Activated CD8-positive, alpha-beta memory T cell treated with anti-CD3 and anti-CD28 coated beads for 1 hour (primary cell): ENCODE measurements at places on chromosomes 12 and 14.

DNA sequence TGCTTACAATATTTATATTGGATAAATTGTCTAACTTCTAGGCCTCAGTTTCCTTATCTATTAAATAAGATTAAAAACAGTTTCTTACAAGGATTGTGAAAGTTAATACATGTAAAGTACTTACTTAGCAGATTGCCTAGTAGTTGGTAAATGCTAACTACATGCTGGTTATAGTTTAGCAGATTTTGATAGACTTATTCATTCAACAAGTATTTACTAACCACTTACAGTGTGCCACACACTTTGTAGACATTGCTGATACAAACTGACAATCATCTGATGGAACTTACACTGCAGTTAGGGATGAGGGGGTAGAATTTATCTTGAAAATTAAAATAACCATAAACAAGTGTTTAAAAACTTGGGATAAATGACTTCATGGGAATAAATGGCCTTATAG is 50.4 kb downstream of the ARID2 start:
- no peak for DNase-seq

GRCh38 chr12:118356809-118357256 is 15.9 kb downstream of the TAOK3 start:
- DNase-seq, result no peak

- no peak for DNase-seq
Observed at GRCh38 chr14:70585231-70585630, 15.2 kb downstream of the MED6 start.

- no peak for DNase-seq
Observed at GRCh38 chr12:41512497-41512896, 324.4 kb downstream of the PDZRN4 start.

- no peak for DNase-seq
Observed at GRCh38 chr12:76158518-76159321, 74.2 kb upstream of the NAP1L1 start.

- DNase-seq, result no peak
Observed at GRCh38 chr14:55274146-55274545, 2.9 kb downstream of the FBXO34 start.

GRCh38 chr12:85920324-85920947 is 46.3 kb downstream of the NTS start:
- DNase-seq, result no peak

DNA sequence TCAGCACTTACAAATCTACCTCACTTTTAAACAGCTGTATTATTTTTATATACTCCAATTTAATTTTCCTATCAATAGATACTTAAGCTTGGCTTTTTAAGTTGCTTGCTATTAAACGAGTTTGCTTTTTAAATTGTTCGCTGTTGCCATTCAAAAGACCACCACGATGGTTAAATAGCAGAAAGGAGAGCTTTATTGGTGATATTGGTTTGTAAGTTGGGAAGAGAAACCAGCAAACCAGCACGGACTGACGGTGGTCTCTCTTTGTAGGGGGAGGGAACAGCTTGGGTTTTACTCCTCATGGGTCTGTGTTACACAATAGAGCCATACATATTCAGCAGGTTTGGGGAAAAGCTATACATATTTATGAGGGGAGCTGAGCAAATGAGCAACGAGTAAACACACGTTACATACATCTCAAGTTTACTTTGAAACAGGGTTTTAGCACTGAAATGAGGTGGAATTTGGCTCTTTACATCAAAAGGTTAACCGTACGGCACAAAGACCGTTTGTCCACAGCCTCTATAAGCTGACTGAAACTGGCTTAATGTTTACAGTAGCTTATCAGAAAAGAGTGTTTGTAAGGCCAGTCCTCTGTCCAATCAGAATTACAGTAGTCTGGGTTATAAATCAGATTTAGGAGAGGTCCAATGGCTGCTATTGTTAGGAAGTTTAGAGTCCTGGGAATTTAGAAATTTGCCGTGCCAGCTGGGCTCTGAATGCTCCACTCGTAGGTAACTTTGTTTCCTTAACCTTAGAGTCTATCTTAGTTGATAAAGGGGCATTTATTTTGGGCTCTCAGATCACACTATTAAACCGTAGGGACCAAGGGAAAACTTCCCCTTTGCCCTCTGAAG is 69.7 kb upstream of the DHRS4 start:
- no peak for DNase-seq

DNA sequence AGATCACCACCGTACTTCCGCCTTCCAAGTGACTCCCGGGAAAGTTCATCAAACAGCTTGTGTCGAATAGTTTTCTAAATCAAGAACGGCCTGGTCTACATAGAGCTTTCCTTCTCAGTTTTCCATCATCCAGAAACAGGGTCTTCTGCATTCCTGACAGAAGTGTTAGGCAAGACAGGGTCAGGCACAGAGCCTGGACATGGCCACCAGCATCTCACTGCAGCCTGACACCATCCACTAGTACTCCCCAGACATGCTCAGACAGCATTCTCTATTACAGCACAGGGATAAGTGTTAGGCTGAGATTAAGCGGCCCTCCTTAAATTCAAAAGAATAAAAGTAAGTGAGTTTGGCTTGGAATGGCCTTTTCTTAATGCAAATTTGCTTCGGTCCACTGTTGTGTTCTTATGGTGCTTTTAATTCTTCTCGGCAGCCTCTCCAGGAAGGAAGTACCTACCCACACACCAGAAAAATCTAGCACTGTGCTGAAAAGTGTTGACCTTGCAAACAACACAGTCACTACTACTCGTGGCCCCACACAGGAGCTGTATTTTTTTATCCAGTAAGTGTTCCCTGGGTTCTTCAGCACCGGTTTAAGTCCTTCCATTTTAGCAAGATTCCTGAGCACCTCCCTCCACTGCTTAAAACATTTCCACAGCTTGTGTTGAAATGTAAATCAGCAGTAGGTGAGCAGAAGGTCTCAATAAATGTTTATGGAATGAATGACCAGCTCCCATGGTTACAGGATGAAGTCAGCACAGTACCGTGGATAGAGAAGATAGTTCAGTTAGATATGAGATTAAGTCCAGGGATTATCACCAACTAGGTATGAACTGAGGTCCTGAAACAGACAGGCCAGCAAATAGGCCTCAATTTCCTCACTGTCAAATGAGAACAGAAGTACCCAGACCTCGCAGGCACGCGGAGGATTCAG is 44.1 kb downstream of the SETD3 start:
- no peak for DNase-seq

GRCh38 chr12:65335021-65335714 is 56.7 kb downstream of the MSRB3 start:
- DNase-seq, result no peak

DNA sequence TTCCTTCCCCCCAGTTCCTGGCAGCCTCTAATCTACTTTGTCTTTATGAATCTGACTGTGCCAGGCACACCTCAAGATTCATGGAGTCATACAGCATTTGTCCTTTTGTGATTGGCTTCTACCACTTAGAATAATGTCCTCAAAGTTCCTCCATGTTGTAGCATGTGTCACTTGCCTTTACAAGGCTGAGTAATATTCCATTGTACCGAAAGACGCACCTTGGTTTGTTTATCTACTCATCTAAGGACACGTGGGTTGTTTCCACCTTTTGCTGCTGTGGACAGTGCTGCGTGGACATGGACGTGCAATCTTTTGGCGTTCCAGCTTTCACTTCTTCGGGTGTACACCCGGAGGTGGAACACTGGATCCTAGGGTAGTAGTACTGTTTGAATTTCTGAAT is 33.5 kb downstream of the ANAPC7 start:
- no peak for DNase-seq

DNA sequence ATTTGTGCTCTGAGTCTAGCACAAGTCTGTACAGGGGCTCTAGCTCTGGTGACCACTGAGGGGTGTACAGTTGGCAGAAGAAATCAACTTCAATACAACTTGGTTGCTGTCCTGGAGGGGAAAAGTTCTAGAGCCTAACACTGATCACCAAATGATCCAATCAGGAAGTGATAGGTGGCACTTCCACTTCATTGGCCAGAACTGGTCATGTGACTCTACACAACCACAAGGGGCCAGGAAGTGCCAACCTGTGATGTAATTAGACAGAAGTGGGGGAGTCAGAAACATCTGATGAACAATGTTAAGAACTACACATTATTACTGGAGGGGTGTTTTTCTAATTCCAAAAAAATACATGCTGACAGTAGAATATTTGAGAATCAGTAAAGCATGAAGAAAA is 401.6 kb downstream of the VRK1 start:
- DNase-seq, result no peak

GRCh38 chr12:102812344-102812743 is 104.7 kb downstream of the PAH start:
- no peak for DNase-seq

DNA sequence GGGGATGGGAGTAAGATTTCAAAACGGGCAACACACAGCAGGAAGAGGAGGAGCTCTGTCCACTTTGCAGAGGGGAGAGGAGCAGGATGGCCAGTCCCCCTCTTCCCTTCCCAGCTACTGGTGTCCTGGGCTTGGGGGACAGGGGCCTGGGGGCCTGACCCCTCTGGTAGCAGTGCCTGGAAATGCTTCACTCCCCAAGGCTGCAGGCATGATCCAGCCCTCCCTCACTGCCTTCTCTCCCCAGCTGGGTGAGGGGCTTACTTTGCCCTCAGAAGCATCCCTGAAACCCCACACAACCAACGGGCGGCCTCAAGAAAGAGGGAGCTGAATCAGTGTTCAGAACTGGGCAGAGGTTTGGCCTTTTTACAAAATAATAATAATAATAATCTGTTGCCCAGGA is 279.5 kb downstream of the DPF3 start:
- no peak for DNase-seq

DNA sequence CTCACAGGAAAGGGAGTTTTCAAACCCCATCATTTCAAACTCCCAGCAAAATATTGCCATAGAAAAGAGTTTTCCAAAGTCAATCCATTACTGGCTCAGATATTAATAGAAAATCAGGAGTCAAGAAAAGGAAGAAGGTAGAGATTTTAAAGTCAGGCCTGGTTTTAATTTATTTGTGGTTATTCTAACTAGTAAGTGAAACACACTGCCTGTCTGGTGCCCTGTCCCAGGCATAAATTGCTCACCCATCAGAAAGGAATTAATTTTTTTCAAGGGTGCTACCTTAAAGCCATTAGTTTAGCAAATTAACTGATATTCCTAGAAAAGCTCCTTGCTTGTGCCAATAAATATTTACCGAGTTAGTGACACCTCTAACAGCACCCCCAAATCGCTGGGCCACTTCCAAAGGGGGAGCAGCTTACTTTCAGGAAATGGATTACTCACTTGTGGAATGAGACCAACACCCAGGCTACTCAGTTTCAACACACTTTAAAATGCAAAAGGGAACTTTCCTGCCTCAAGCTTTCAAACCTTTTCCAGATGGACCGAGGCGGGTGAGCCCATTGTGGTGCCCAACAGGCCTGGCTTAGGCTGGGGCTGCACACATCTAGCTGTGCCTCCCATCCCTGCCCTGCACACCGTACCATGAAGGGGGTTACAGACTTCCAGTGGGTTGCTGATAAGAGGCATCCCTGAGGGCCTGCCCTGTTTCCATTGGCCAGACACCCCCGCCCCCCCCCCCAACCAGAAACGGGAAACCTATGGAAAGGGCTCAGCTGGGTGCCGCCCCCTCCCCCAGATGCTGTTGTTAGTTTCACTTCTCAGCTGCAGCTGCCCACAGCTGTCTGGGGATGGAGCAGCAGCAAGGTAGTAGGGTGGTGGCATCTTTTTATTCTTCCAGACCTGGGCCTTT is 117.2 kb downstream of the SAMD4A start:
- DNase-seq, result no peak

GRCh38 chr14:91409928-91410718 is 7.5 kb downstream of the CCDC88C start:
- DNase-seq, result no peak

GRCh38 chr14:101501858-101502615 is 59.3 kb upstream of the DIO3 start:
- DNase-seq, result no peak

DNA sequence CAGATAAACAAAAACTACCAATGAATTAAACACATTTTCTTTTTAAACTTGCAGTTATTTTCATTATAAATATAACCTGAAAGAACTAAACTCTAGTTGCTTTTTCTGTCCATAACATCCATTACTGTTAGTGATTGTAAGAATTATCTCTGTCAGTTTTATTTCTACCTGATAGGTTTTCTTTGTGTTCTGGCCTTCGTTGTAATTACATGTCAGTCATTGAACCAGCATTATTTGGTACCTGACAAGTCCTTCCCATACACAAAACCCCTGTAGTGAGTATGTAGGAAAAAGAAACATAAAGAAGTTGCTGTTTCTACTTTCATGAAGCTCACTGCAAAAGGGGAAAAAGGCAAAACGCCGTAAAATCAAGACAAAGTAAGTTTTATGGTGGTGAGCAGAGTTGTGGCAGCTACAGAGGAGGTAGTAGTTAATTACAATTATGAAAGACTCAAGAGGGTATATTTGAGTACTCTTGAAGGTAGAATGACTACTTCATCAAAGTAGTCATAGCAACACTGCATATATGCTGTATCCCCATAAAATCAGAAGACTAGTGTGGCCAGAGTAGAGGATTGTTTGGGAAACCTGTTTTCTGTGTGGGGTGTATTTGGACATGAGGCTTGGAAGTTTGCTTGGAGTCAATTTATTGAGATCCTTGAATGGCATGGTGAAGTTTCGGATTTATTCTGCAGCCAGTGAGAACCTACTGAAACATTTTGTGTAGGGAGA is 102.8 kb downstream of the SLC5A8 start:
- no peak for DNase-seq

- DNase-seq, result no peak
Observed at GRCh38 chr12:28933864-28934527, 215.1 kb upstream of the FAR2 start.

- no peak for DNase-seq
Observed at GRCh38 chr12:110015132-110015531, 15.9 kb downstream of the ANKRD13A start.

DNA sequence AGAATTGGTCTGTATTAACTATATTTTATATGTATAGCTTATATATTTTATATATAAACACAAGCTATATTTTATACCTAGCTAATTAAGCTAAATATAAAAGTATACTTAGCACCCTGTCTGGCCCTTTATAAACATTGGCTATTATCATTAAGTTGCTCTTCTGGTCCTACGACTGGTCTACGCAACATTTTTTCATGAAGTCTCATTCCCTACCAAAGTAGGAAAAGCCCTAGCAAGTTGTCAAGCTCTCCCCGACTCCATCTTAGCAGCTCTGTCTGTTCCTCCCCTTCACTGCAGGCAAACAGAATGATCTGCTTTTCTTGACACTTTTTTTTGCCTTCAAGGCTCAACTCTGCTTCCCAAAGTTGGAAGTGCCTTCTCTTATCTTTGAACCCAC is 36.7 kb upstream of the ELK3 start:
- DNase-seq, result no peak

DNA sequence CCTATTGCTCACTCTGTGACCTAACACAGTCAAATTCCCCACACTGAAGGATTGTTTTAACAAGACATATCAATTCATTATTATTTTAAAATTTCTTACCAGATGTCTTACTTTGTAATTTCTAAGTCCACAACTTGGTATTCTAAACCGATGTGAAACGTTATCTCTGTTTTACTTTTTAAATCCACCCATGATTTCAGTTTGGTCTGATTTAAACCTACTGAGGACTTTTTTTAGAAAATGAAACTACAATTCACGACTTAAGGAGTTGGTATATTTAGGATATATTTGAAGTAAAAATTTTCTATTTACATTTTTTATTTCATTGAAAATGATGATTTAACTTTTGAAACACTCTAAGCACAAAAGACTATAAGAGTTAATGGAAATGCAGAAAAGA is 35.1 kb upstream of the GRIP1 start:
- no peak for DNase-seq
